HS-27A (cell line): ENCODE measurements at places on chromosomes 11 and 22.
A peak's percentile ranks its signal among the peaks of the same experiment; 100 is the strongest.

- DNase-seq, result no peak
These were observed 97.1 kb downstream of the ME3 start for GRCh38 chr11:86575208-86575855.

DNA sequence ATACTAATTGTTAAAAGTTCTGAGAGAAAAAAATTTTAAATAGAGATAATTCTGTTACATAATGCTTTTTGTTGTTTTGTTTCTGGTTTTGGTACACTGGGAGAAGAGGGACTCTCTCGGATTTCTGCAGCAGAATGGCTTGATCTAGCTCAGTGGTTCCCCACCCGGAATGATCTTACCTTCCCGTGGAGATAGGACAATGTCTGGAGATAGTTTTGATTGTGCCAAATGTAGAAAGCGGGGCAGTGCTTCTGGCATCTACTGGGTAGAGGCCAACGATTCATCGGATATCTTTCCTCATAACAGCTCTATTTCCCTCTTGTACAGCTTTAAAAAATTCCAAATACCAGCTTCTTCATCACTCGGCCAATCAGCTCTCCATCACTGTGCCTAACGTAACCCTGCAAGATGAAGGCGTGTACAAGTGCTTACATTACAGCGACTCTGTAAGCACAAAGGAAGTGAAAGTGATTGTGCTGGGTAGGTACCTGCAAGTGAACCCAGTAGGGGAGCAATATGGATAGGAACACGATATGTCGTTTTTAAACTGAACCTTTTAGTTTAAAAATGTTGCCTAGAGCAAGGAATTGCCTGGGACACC, 13.2 kb downstream of the CRTAM start:
- no peak for DNase-seq

DNA sequence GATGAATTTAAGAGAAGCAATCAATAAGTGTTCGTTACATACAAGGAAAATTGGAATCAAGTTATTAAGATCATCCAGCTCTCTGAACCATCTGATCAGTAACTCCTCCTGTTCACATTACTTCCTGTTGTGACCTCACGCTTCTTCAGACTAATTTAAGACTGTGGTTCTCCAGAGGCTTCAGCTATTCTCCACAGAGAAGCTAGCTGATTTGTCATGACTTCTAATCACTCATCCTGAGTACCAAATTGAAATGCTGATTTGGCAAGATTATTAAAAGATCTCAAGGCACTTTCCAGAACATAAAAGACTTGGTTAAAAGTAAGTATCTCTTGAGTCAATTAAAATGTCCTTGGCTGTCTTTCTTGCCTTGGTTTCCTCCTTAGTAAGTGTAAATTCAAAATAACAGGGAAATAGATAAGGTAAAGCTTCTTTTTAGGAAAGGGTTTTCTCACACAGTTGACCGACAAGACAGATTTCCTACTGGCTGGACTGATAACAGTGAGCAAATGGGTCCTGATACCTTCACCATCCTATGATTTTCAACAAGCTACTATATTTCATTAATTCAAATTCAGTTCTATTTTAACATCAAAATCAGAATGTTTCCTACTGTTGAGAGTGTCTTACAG, 38.5 kb downstream of the GAB2 start:
- DNase-seq, result no peak

GRCh38 chr22:32949391-32950173, 108.6 kb downstream of the SYN3 start:
- no peak for DNase-seq

DNA sequence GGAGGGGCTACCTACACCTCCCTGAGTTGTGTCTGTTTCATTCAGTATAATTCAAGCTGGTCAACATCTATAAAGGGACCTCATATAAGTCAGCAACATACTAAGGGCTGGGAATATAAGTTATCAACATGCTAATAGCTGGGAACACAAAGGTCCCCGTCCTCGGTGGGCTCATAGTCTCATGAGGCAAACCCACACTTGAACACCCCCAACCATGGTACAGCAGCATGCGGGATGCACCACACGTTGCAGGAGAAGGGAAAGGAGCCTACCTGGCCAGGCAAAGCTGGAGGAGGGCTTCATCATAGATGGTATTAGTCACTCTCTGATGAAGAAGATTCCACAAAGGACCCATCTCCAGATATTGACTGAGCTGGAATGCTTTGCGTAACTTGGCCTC, 561.8 kb upstream of the B3GAT1 start:
- no peak for DNase-seq

DNA sequence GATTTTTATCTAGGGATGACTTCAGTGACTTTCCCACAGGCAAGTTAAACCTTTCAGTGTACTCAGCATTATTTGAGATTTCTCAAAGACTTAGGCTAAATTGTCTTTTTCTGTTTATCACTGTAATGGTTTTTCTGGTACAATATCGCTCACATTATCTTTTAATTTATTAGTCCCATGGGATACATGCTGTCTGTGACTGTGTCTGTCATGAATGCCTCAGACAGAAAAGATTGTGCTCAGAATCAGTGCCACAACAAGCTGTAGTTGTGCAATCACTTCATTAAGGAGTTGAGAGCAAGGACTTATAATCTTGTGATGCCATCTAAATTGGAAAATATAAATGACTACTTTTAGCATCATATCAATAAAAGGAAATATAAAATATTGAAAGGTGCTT, 2374.2 kb upstream of the RAG2 start:
- no peak for DNase-seq

GRCh38 chr11:128653801-128654231, 40.1 kb upstream of the FLI1 start:
- no peak for DNase-seq

DNA sequence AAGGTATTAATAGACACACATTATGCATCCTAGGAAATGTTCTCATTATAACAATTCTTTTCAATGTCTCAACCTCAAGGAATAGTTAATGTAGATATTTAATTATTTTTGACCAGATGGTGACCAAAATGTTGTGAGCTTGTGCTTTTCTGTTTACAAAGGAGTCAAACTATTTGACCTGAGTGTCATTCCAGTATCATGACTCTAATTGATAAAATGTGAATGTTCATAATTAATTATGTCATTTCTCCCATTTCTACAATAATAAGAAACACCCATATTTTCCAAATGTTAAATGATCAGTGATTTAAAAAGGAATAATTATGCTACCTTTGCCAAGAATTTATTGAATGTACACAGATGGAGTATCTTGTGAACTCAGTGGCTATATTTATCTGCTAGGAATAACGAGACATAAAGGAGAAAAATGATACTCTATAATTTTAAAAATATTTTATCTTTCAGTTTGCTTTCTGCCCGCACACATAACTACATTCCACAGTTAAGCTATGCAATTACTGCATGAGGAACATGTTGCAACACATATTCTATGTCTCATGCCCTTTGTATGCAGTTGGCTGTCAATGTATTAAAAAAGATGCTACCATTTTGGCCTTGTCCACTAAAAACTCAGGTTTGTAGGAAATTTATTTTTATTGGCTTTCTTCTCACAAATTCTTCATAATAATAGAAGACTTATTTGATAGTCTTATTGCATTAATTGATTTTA, 376.7 kb upstream of the CCDC179 start:
- DNase-seq, result peak; percentile 29

DNA sequence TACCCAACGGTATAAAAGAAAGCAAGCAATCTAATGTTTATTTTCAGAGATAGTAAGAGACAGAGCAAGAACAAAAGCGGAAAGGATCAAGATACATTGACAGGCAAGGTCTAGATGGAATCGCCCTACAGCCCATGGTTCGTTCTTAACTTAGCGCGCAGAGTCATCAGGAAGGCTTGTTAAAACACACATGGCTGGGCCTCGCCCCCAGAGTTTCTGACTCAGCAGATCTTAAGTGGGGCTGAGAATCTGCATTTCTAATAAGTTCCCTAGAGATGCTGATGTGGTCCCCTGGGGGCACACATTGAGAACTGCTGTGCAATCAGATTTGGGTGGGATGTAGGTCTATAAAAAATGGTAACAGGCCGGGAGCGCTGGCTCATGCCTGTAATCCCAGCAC, 35.8 kb upstream of the CHRM4 start:
- DNase-seq, result no peak

GRCh38 chr22:47274196-47274595, 511.7 kb downstream of the TBC1D22A start:
- no peak for DNase-seq

GRCh38 chr11:117256573-117256972, 24.1 kb downstream of the RNF214 start:
- DNase-seq, result no peak

DNA sequence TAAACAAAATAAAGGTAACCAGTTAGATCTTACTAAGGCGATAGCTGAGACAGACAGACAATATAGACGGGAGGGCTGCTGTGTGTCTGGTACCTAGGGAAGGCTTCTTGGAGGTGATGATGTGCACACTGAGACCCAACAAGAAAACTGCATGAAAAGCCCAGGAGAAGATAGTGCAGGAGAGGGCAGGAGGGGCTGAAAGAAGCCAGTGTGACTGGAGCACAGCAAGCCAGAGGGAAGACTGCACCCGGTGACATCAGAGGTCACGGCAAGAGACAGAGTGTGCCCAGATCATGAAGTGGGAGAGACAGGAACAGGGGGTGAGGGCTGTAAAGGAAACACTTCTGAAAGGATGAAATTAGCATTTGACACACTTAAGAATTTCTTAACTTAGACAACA, 266.3 kb downstream of the BRD1 start:
- no peak for DNase-seq

DNA sequence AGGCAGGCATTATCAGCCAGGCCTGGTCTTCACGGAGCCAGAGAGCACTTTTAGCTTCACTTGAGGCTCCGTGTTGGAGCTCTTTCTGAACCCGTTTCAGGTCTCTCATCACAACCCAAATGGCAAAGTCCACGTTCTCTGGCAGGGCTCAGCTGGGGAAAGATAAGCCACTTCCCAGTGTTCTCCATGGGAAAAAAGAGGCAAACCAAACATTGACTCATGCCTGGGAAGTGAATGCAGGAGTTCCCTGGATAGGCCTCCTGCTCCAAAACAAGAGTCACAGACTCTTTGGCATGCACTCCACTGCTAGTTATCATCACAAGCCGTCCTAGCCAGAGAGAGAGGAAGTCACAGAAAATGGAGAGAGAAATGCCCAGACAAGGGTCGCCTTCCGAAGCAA, 11.6 kb downstream of the OPCML start:
- DNase-seq, result no peak
